ENCODE measurements at places on chromosomes 6 and 20.

DNA sequence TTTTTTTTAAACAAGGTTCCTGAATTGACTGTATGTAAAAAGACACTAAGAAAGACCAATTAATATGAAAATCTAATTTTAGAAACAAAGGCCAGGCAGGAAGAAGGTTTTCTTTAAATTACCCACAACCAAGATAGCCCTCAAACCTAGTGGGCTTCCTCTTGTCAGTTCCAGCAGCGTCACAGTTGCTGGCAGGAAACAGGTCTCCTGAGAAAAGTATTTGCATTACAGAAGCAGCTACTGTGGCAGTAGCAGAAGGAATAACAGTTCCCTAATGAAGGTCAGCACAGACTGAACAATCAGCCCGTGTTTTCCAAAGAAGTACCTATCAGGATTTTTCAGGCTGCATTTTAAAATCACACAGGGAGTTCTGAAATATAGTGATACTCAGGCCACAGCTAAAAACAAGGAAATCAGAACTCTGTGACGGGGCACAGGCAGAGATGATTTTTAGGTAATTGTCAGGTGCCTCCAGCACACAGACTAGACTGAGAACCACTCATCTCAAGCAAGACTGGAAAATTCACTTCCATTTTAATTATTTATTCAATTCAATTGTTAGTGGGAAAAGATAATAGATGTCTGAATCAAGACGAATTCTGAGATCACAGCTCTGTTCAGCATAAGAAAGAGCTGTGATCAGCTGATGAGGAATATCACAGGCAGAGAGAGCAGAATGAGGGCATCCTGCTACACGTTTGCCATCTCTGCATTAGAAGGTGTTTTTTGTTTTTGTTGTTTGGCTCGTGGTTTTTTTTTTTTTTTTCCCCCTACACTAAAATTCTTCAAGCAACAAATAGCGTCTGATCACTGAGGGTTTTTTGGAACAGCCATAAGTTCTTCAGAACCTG, 230.5 kb upstream of the KHDRBS2 start:
- no peak for DNase-seq

GRCh38 chr20:17470973-17471372, 60.2 kb downstream of the BFSP1 start:
- no peak for DNase-seq

DNA sequence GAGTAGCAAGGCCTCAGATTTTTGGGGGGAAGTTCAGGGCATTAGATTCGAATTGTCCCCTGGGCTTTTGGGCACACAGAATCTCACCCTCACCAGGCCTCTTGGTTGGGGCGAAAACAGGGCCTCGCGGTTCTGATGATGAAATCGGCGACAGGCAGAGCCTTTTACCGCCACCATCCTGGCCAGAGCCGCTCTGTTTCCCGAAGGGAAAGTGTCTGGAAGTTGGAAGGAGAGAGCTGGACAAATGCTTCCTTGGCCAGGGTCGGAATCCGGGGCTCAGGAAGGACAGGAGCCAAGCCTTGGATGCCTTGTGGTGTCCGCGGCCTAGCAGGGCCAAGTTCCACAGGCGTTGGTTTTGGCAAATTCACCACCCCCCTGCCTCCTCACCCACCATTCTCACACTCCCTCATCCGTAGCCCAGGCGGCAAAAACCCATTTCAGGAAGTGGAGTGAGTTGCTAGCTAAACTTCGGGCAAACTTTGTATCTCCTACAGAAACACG, 3.5 kb upstream of the TFAP2A start:
- DNase-seq: no peak

DNA sequence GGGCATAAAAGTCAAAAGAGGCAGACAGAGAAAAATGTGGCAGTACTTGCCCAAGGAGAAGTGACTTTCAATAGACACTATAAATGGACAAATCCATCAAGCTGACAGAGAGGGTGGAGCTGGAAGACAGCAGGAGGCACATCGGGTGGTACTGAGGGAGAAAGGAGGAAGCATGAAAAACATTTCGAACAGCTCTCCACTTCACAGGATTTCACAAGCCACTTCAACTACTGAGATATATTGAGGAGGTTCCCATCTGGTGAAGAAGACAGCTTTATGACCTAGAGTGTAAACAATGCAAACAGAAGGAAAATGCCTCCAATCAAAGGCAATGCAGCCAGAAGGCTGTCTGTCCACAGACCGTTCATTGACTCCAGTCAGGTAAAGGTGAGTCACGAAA, 259.4 kb upstream of the ECI2 start:
- no peak for DNase-seq

- DNase-seq: no peak
Measured at GRCh38 chr6:160952633-160953281, 38.8 kb upstream of the MAP3K4 start.

DNA sequence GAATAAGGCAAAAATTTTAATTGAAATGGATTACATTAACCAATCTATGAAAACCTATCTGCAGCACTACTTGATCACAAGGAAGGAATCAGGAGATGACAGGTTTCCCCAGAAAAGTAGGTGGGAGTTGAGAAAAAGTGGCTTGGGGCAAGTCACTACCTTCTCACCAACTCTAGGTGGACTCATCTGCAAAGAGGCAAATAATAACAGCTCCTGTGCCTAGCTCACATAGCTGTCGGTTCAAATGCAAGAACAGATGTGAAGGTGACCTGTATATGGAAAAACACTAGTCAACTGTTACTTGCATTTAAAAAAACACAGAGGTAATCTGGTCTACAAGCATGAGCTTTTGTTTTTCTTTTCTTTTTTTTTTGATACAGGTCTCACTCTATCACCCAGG, 67.2 kb downstream of the POPDC3 start:
- no peak for DNase-seq

- DNase-seq: no peak
Measured at GRCh38 chr6:41153992-41154625, at the start of gene TREML1. TREML1 (minus strand) TSS chr6:41154347; CDS start chr6:41154288, 59 bp downstream.

- DNase-seq: no peak
Measured at GRCh38 chr20:43752561-43753301, 25.9 kb upstream of the GTSF1L start.

DNA sequence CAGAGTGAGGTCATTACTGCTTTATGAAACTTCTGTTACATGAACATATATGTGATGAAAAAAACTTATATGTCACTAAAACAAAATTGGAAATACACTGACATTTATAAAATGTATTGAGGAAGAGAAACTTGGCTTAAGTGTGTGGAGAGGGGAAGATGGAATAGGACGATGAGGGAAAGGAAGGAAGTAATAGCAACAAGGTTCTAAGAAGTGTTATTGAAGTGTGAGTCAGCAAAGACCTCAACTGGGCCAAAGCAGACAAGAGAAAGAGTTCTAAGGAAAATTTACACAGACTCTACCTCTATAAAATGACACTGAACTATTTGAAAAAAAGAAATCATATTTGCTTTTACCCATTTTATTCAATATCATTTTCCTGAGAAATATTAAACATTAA, 38.3 kb downstream of the SNX3 start:
- DNase-seq: no peak

- no peak for DNase-seq
Measured at GRCh38 chr6:157078326-157078725, 245.0 kb downstream of the TMEM242 start.

- no peak for DNase-seq
Measured at GRCh38 chr20:50496773-50497385, 13.3 kb upstream of the PTPN1 start.

DNA sequence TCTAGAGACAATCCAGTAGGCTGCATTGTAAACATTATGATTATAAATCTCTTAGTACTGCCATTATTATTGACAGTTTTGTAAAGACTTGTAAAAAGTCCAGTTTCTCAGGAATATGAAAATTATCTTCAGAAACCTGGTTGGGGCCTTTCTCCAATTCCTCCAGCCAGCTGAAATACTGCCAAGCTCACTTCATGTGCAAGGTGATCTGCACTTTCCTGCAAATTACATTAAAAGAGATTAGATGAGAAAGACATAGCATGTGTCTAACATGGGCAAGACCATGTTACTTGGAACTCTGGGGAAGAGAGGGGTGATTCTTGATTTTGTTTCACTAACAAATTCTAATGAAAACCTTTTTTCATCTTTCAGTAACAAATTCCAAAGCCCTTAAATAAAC, 24.0 kb downstream of the PGM3 start:
- DNase-seq: no peak

GRCh38 chr6:167851370-167851952, 24.8 kb downstream of the AFDN start:
- DNase-seq: no peak

GRCh38 chr6:37205175-37205996, 35.4 kb downstream of the PIM1 start:
- DNase-seq: no peak

DNA sequence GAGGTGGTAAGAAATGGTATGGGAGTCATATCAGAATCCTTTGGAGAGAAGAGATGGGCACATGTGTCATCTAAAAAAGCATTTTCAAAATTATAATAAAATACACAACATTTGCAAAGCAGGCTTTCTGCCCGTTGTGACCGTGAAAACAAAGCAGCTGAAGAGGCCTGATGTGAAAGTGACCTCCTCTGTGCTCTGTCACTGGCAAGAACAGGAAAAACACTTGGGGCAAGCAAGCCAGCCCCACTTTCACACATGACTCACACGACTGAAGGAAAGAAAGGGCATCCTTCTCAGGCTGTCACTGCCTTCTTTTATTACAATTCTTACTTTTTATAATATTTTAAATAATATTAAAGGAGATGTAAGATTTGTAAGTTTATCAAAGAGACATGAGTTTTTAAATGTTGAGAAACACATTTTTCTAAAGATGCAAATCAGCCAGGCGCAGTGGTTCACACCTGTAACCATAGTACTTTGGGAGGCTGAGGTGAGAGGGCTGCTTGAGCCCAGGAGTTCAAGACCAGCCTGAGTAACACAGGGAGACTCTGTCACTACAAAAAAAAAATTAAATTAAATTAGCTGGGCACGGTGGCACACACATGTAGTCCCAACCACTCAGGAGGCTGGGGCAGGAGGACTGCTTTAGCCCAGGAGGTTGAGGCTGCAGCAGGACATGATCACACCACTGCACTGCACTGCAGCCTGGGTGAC, 143.7 kb downstream of the BTBD9 start:
- DNase-seq: no peak

- DNase-seq: no peak
Measured at GRCh38 chr6:112910256-112910655, 563.1 kb downstream of the RFPL4B start.

- peak; percentile 86 for DNase-seq
Measured at GRCh38 chr20:266596-267562, 9.4 kb downstream of the DEFB132 start.

GRCh38 chr6:159692303-159693127, 526 bp downstream of the SOD2 start:
- DNase-seq: peak; percentile 33

DNA sequence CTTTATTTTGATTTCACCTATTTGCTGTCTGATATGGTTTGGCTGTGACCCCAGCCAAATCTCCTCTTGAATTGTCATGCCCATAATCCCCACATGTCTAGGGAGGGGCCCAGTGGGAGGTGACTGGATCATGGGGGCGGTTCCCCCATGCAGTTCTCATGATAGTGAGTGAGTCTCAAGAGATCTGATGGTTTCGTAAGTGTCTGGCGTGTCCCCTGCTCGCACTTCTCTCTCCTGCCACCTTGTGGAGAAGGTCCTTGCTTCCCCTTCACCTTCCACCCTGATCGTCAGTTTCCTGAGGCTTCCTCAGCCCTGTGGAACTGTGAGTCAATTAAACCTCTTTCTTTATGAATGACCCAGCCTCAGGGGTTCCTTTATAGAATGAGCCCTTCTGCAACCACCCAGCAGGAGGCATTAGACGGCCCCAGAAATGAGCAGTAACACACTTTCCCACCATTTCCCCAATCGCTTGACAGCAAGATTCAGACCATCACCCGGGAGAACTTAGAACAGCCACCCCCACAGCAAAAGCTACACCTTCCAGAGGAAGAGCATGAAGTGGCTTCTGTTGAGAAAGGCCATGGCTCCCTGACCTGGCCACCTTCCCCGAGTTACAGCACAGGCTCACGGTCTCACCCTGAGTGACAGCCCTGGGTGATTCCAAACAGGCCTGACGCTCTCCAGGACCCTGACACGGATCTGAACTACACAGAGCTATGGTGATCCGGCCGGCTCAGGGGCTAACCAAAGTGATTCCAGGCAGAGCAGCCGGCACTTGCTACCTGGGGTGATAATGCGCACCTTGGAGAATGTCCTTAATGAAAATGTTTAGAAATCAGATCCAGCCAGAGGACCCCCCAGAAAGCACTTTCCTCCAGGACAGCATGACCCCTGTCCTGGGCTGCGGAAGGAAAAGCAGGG, 131.2 kb upstream of the CDH4 start:
- peak; percentile 19 for DNase-seq

- DNase-seq: no peak
Measured at GRCh38 chr6:26156850-26157250, 69.6 kb downstream of the HFE start.

DNA sequence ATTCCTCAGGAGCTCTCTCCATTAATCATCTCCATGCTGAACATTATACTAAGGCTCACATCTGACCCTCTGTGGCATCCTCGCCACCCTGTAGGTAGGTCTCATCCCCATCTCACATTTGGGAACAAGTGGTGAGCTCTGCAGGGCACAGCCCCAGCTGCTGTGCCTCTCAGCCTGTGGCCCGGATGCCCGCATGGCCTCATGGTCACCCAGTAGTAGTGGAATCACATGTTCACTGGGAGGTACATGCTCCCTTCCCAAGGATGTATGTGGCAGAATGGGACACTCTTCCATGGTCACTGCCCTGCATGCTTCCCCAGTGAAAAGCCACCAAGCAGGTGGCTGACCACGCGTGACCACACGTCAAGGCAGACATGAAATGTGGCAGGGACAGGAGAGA, 26.3 kb upstream of the APMAP start:
- DNase-seq: no peak

- DNase-seq: no peak
Measured at GRCh38 chr6:77930952-77931351, 278.1 kb downstream of the MEI4 start.

DNA sequence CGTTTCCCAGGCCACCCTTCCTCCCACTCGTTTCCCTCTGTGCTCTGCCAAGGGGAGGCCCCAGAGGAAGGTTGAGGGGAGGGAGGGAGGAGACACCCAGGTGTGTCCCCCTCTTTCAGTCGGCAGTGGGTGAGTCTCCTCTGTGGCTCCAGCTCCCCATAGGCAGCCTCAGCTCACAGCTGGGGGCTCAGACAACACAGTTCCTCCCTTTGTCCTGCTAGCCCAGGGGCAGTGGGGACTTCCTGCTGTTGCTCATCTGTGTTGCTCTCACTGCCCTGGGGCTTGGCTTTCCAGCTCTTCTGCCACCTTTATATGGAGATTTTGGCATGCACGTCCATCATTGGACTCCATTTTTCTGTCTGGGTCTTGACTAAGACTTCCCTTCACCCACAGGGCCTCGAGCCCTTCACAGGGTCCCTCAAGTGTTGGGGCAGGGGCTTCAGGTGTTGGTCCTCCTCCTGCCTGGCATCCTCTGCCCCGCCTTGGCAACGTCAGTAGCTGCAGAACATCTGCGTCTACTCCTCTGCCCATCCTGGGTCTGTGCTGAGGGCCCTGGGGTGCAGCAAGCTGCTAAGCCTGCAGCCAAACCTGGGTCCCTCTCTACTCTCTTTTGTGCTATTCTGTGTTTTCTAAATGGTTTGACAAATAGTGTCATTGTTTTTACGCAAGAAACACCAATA, 190.6 kb upstream of the PMEPA1 start:
- DNase-seq: no peak
